Left ventricle myocardium superior (tissue), 1 donor: ENCODE measurements at places on chromosomes 1 and 21. TPM values are rescaled to one million over a fixed set of nuclear protein-coding genes. Genes with fewer than 3 reads are reported as not detected.
A peak's percentile ranks its signal among the peaks of the same experiment; 100 is the strongest.

- DNase-seq = no peak
Measured at GRCh38 chr1:3441410-3441847, 13.0 kb upstream of the ARHGEF16 start.

- no peak for DNase-seq
Measured at GRCh38 chr1:227893300-227893948, 54.3 kb downstream of the WNT9A start.

DNA sequence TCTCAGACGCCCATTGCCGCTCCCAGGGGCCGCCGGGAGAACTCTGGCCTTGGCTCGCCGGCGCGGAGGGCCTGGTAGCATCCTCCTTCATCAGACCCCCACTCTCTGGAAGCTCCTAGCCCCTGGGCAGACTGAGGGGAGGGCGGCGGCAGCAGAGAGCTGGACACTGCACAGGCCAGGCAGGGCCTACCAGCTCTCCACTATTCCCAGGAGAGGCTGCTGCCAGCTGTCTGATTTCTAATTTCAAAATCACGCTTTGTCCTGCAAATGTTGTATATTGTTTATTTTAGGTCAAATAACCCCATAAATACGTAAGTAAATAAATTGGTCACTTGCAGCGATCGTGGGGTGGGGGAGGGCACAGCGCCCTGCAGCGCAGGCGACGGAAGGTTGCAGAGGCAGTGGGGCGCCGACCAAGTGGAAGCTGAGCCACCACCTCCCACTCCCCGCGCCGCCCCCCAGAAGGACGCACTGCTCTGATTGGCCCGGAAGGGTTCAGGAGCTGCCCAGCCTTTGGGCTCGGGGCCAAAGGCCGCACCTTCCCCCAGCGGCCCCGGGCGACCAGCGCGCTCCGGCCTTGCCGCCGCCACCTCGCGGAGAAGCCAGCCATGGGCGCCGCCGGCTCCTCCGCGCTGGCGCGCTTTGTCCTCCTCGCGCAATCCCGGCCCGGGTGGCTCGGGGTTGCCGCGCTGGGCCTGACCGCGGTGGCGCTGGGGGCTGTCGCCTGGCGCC lies at the start of gene MTARC1:
Gene MTARC1 (plus strand): TSS at position 577 of the 732 bp plus-strand sequence. CDS start 32 bp downstream, at position 609.
- DNase-seq = peak; percentile 86

- no peak for DNase-seq
Measured at GRCh38 chr1:206883160-206883559, 14.1 kb upstream of the IL24 start.

Gene UAP1
- 30.7 TPM for total RNA-seq

Gene CBS
- total RNA-seq = 4.8 TPM

DNA sequence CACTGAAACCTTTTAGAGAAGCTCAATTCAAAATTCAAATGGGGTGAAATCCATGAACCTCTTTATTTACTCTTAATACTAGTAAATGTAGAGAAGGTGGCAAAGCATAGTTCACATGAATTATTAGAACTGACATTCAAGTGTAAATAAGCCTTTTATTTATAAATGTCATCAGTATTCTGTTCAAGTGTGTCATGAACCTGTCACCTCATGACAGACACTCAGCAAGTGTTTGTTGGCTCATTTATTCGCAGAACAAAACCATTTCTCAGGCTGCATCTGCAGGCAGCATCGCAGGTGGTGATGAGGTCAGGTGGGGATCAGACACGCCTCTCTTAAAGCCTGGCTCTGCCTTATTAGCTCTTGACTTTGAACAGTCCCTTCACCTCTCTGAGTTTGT lies 116.6 kb downstream of the SETD4 start:
- no peak for DNase-seq

Gene HEYL
- total RNA-seq = 15.0 TPM

DNA sequence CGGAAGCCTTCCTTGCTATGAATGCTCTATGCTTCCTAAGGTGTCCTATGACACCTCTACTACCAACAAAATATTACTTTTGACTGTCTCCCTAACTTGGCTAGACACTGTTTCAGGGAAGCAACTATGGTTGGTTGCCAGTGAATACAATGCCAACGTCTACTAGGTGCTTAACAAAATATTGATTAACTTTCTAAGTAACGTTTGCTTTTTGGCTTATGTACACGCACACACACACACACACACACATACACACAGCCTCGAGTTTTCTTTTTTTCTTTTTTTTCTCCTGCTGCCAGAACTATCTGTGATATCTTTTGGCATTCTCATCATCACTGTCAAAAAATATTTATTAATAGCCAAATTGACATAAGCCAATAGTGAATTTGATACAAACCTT lies 864.0 kb downstream of the PLA2G4A start:
- no peak for DNase-seq

- DNase-seq = no peak
Measured at GRCh38 chr1:226424221-226425003, 16.5 kb upstream of the PARP1 start.
